ENCODE measurements at places on chromosomes 4 and X. TPM values are rescaled to one million over a fixed set of nuclear protein-coding genes. Genes with fewer than 3 reads are reported as not detected.

TCP11X1 gene
- not detected for total RNA-seq

SNCA gene
- total RNA-seq: 1.9 TPM

CDX4 gene
- total RNA-seq: not detected

TIMM8A gene
- 5.8 TPM for total RNA-seq

DCX gene
- total RNA-seq: 0.43 TPM

BST1 gene
- total RNA-seq: 2.8 TPM

HSPA4L gene
- 7.1 TPM for total RNA-seq

DGAT2L6 gene
- total RNA-seq: not detected

DCAF4L1 gene
- not detected for total RNA-seq

HSD17B13 gene
- 0.38 TPM for total RNA-seq

CXCR3 gene
- total RNA-seq: 0.23 TPM

SHISA3 gene
- total RNA-seq: 0.09 TPM

POU4F2 gene
- not detected for total RNA-seq

SPANXC gene
- total RNA-seq: not detected

SSX4 gene
- not detected for total RNA-seq

DUX4 gene
- total RNA-seq: not detected

Data from pancreas (tissue), 10 donors.